ENCODE measurements at places on chromosomes 2 and 18. TPM values are rescaled to one million over a fixed set of nuclear protein-coding genes. Genes with fewer than 3 reads are reported as not detected.

The SLC9A4 gene
- 3.1 TPM for total RNA-seq

The SMC6 gene
- total RNA-seq, result 30.5 TPM

The DQX1 gene
- total RNA-seq, result 1.4 TPM

The GAL3ST2 gene
- total RNA-seq, result 0.19 TPM

The PRKAG3 gene
- total RNA-seq, result not detected

The SLC5A7 gene
- total RNA-seq, result 0.36 TPM

The MAPRE3 gene
- 14.4 TPM for total RNA-seq

The PRSS56 gene
- total RNA-seq, result not detected

The ZBTB7C gene
- 13.0 TPM for total RNA-seq

The GPR17 gene
- 0.19 TPM for total RNA-seq

The NT5DC4 gene
- total RNA-seq, result not detected

The L3MBTL4 gene
- 4.6 TPM for total RNA-seq

The DPP4 gene
- 55.9 TPM for total RNA-seq

The BOD1L2 gene
- not detected for total RNA-seq

The CIB4 gene
- not detected for total RNA-seq

The IMMT gene
- total RNA-seq, result 83.6 TPM

The DTNB gene
- total RNA-seq, result 11.8 TPM

The ASXL2 gene
- 32.3 TPM for total RNA-seq

The RAPGEF4 gene
- 4.4 TPM for total RNA-seq

The MC5R gene
- not detected for total RNA-seq

The ADCYAP1 gene
- total RNA-seq, result 1.2 TPM

The IL18R1 gene
- total RNA-seq, result 5.8 TPM

The GATA6 gene
- total RNA-seq, result 39.8 TPM
